ENCODE measurements at places on chromosomes 2 and 18. TPM values are rescaled to one million over a fixed set of nuclear protein-coding genes. Genes with fewer than 3 reads are reported as not detected.

The FAM237A gene
- polyA plus RNA-seq: not detected

The MLPH gene
- 1.5 TPM for polyA plus RNA-seq

The SLC19A3 gene
- 5.1 TPM for polyA plus RNA-seq

The NOTO gene
- polyA plus RNA-seq: 0.05 TPM

The ZNF396 gene
- polyA plus RNA-seq: 1.5 TPM

The KCNS3 gene
- 10.3 TPM for polyA plus RNA-seq

The DQX1 gene
- polyA plus RNA-seq: 0.19 TPM

The FIGN gene
- 1.6 TPM for polyA plus RNA-seq

The OR6B2 gene
- polyA plus RNA-seq: not detected

The CDH2 gene
- 6.0 TPM for polyA plus RNA-seq

The CCDC141 gene
- 62.1 TPM for polyA plus RNA-seq

The RDH14 gene
- 21.5 TPM for polyA plus RNA-seq

The NAT8 gene
- polyA plus RNA-seq: 0.60 TPM

The ABCG8 gene
- polyA plus RNA-seq: 1.3 TPM

GRCh38 chr2:179817181-179817841 lies 44.1 kb downstream of the ZNF385B start:
- no peak for DNase-seq

DNA sequence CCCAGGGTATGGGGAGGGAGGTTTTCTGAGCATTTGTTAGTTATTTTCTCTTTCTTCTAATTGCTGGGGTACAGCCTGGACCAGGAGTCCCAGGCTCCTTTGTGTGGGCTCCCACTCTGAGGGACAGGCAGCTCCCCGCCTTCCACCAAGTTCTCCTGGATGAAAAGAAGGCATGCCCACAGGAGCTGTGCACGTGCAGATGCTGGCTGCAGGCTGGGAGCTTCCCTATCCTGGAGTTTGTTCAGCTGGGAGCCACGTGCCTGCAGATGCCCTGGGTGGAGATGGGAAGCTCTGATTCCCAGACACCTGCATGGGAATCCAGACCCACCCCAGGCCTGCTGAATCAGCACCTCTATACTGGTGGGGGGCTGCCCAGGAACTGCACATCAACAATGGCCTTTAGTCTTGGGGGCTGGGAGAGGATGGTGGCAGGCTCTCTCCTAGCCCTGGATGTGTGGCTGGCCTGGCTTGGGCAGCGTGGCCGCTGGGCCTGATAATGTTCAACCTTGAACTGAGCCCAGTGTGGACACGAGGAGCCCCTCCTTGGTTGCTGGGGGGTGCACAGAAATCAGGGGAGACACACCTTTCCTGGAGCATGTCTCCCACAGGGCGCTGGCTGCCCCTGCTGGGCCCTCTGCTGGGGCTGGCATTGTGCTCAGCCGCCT lies 233.6 kb upstream of the HS6ST1 start:
- DNase-seq: no peak

GRCh38 chr2:203759690-203760365 lies 53.4 kb downstream of the CD28 start:
- no peak for DNase-seq

DNA sequence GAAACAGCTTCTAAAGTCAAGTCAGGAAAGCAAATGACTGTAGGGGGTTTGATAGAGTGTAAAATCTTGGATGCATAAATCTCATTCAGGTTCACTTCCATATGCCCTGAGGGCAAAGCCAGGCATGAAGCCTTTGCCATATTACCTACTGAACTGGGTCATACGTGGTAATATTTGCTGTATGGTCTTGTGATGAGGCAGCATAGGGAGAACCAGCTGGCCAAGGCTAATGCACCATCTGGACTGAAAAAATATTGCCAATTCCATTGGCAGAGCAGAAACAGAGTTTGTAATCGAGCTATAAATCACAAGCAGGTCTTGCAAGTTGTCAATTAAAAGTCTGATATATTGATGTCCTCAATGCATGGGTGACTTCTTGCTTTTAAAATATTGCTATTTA lies 243.8 kb downstream of the ERBB4 start:
- DNase-seq: no peak

DNA sequence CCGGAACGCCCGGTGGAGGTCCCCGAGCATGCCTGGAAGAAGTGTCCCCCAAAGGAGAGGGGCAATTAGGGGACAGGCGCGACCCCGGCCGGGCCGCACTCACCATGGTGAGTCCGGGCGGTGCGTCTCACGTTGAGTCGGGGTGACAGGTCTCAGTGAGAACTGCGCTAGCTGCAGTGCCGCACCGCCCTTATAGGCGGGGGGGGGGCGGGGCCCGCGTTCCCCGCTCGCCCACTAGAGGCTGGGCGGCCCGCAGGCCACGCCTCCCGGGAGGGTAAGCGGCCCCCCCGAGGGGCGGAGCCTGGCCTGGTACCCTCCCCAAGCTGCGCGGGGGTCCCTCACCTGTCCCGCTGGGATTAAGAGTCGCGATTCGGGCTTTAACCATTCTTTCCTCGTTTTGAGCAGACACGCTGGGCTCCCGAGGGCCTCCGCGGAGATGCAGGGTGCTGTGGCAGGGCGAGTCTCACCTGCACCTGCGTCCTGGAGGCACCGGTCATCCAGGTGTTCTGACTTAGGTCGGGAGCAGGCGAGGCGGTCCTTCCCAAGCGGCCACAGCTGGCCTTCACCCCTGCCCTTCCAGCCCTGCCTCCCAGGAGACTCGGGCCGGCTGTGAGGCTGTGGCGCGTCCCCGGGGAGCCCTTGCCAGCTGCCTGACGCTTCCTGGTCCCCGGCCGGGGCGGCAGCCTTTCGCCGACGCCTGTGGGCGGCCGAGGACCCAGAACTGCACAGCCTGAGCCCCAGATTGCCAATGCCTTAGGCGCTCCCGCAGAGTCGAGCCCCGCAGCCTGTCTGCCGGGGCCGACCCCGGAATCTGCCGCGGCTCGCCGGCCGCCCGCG lies at the start of gene TUBA4A:
TSS of gene TUBA4A (minus strand) at position 166 of the 837 bp plus-strand sequence. CDS start at position 106, 60 bp downstream.
- DNase-seq: peak; percentile 64

GRCh38 chr18:3604498-3605408 lies 154.8 kb downstream of the TGIF1 start:
- DNase-seq: peak; percentile 91

DNA sequence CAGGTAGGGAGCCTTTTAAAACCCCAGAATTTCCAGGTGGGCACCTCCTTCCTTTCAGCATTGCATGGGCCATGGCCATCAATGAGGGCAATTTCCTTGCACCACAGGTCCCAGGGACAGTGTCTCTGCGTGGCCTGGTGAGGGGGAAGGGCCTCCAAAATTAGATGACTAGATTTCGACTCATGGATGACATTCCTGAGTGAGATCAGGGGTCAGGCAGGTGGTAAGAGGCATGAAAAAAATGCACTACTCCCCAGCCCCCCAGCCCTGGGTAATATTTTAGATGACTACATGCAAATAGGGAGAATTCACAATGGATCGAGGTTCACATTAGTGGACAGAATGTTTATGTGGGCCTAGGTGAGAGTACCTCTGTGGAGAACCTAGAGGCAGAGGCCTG lies 19.0 kb upstream of the IGFBP5 start:
- no peak for DNase-seq

- no peak for DNase-seq
Observed at GRCh38 chr2:116582850-116583249, 1231.6 kb upstream of the DDX18 start.

DNA sequence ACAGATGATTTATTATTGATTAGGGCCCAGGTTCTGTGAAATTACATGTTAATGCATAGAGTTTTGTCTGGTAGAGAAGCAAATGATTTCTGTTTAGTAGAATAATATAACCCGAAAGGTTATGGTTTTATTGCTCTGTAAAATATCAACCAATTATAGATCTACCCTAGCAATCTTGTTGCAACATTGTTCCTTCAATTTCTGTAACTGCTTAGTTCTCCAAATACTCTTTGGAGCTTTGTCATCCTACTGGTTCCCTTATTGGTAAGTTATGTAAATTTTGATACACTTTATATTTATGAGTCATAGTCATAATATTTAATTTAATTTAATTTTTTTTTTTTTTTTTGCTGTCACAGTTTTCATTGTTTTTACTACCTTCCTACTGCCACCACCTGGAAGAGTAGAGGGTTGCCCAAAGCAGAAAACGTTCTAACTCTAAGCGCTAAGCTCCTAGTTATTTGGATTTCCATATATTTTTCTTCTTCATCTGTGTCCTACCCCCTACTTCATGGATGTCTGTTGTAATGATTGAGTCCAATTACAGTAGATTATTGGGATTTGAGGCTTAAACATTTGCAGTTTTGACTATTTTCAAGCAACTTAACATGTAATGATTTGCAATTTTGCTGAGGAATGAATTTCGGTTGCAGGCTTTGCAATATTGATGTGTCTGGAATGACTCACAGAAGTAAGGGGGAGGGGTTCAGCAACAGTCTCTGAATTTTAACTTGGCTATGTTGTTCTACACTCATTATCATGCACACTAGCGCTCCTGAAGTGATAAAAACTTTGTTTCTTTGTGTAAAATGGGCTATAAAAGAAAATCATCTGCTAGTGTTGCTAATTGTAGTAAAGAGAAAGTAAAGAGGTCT lies 51.1 kb downstream of the NABP1 start:
- no peak for DNase-seq

- no peak for DNase-seq
Observed at GRCh38 chr2:14621906-14622549, 10.5 kb upstream of the LRATD1 start.

DNA sequence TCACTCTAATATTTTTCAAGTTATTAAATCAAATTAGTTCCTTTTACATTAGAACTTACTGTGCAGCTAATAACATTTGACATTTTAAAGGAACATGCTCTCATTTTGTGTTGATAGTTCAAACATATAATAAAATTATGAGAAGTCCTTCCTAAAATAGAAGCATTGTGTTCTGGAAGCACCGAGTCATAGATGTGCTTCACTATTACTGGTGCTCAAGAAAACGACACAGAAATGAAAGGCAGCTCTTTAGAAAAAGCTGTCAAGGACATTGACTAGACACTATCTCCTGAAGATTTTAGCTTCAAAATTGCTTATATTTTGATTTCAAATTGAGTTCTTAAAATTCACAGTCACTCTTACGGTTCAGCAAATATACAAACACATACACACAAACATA lies 338.3 kb downstream of the NBAS start:
- no peak for DNase-seq

- no peak for DNase-seq
Observed at GRCh38 chr2:132740081-132740720, 70.2 kb upstream of the LYPD1 start.

- DNase-seq: no peak
Observed at GRCh38 chr2:189802396-189802912, 18.2 kb downstream of the PMS1 start.

DNA sequence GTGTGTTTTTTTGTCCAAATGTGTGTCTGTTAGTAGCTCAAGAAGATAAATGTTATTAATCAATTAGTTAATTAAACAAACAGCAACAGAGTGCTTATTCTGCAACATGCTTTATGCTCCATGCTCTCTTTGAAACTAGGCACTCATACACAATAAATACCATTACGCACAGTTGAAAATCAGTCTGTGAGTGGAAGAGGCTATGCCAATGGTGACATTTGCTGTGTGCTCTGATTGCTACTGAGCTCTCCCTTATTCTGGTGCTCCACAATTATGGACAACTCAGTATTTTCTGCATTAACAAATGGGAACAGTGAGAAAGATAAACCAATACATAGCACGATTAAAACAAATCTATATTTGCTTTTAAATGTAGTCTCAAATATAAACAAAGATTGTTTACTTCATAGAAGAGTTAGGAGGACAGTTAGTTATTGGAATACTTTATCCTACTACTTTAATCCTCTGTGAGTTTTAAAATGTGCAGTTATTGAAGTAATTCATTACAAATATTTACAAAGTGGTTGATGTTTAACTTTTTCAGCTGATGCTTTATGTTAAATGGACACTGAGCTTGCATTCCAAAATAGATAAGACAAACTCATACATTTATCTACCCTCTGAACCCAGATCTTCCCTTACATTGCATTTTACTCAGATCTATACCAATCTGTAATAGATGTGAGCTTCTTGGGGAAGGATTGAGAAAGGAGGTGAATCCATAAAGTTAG lies 55.3 kb downstream of the NXPH2 start:
- no peak for DNase-seq

DNA sequence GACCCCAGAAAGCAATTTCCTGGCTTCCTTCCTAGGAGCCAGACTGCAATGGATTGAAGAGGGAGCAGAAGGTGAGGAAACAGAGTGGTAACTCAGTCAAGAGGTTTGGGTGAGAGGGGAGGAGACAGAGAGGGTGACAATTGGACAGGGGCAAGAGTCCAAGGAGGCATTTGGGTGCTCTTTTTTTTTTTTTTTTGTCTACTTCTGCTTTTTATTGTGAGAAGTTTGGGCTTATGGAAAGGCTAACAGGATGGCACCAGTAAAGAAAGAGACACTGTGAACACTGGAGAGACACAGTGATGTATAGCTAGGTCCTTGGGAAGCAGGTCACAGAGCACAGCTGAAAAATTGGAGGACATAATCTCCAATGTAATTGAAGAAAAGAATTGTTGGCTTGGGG lies 25.0 kb downstream of the CYBRD1 start:
- DNase-seq: no peak

DNA sequence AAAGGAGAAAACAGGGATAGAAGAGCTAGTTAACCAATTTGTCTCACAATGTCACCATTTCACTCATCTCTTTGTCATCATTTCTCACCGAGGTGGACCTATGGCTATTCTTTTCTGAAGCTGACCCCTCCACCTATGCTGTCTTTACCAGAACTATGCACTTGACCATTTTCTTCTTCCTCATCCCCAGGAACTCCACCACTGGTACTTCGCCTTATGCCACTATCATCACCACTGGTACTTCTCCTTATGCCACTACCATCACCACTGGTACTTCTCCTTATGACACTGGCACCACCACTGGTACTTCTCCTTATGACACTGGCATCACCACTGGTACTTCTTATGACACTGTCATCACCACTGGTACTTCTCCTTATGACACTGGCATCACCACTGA lies 745.8 kb upstream of the CHAC2 start:
- no peak for DNase-seq

- DNase-seq: no peak
Observed at GRCh38 chr2:86648681-86649080, 25.0 kb upstream of the RNF103 start.

GRCh38 chr2:148622366-148622765 lies 22.2 kb upstream of the EPC2 start:
- DNase-seq: peak; percentile 54

Data from muscle of leg (tissue), 16 donors.